ENCODE measurements at places on chromosomes 11 and 22. TPM values are rescaled to one million over a fixed set of nuclear protein-coding genes. Genes with fewer than 3 reads are reported as not detected.

The MUC5AC gene
- not detected for total RNA-seq

The XKR3 gene
- 0.14 TPM for total RNA-seq

The ENDOD1 gene
- 6.3 TPM for total RNA-seq

The GSTT2 gene
- total RNA-seq = 0.75 TPM

The FGF19 gene
- not detected for total RNA-seq

The GSTP1 gene
- total RNA-seq = 466 TPM
